Ecto neural progenitor cell (in vitro differentiated cells): ENCODE measurements at places on chromosomes 3 and 15.

GRCh38 chr3:171772427-171773056 is 37.7 kb downstream of the PLD1 start:
- DNase-seq: peak; percentile 58

- no peak for DNase-seq
Observed at GRCh38 chr3:171770689-171771620, 39.3 kb downstream of the PLD1 start.

DNA sequence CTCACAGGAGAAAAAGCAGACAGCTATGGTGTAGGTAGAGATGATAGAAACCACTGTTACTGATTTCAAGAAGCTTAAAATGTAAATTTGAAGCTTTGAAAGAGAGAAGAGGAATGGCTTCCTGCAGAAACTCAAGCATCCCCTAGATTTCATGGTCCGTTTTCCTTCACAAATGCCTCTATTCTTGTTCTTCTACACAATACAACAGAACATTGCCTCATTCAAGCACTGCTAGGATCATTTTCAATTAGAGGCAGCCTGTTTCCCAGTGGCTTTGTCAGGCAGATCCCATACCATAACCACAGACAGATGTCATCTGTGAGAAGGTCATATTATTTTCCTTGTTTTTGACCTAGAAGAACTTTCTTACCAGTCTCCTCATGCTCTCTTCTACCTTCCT is 77.9 kb upstream of the SPRED1 start:
- no peak for DNase-seq

GRCh38 chr15:90883526-90883975 is 753 bp upstream of the FES start:
- DNase-seq: no peak

DNA sequence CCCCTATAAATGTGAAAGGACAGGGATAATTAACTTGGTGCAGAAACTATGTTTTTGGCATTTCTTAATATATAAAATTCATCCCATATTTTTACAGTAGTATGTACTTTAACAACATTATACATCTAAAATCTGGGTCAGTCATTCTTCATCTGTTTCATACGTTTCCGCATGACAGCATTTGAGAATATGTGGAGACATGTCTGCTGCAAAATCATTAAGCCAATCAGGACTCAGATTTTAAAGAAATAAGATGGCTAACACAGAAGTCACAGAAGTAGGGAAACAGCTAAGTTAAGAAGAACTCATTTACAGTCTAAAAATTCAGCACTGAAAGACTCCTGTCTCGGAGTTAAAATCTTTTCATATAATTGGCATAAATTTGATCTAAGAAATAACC is 200.4 kb downstream of the TAFA4 start:
- no peak for DNase-seq

GRCh38 chr3:67215690-67216089 is 217.6 kb downstream of the KBTBD8 start:
- no peak for DNase-seq
